ENCODE measurements at places on chromosomes 12 and 14. TPM values are rescaled to one million over a fixed set of nuclear protein-coding genes. Genes with fewer than 3 reads are reported as not detected.

The HVCN1 gene
- 9.4 TPM for total RNA-seq

The ST8SIA1 gene
- 0.61 TPM for total RNA-seq

The LALBA gene
- total RNA-seq, result not detected

DNA sequence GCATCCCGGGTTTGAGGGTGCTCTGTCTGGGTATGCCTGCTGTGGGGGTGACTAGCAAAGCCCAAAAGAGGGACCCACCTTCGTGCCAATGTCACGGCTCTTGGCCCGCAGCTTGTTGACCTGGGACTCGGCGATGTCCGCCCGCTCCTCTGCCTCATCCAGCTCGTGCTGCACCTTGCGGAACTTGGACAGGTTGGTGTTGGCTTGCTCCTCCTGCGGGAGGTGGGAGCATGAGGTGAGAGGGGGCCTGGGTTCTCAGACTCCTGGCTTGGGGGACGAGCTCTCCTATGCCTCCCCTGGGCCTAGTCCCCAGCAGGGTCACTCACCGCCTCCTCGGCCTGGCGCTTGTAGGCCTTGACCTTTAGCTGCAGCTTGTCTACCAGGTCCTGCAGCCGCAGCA, 5.6 kb upstream of the MYH6 start:
- DNase-seq, result no peak

GRCh38 chr12:20248646-20249045, 119.7 kb upstream of the PDE3A start:
- no peak for DNase-seq

DNA sequence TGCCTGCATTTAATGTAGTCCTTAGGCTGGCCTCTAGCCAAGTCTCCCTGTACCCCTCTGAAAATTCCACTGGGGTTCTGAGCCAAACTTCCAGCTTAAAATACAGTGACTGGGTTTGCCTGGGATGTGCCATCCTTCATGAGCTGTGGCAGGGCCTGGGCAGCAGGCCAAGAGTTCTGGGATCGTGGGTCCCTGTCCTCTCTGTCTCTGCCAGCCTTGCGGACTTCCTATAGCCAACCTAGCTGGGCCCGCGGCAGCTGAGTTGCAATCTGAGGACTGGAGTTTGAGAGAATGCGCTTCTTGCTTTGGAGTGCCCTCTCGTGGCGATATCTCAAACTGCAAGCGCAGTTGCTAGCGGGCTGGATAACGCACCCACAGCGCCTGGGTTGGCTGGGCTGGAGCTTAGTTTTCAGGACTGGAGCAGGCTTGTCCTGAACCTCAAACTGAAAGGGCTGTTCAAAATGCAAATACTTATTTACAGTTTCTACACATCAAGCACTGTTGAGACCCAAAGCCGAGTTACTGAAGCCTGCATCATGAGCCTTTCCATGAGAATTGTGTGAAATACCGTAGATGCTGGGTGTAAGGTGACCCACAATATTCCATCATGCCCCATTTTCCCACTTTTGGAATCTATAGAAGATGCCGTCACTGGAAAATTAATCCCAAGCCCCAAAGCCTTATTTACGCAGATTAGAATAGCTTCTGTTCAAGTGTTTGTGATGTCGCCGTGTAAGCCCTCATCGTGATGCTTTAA, 7.3 kb upstream of the IFI27L2 start:
- peak; percentile 81 for DNase-seq

GRCh38 chr14:24075485-24076301, 4.3 kb downstream of the CPNE6 start:
- DNase-seq, result no peak

DNA sequence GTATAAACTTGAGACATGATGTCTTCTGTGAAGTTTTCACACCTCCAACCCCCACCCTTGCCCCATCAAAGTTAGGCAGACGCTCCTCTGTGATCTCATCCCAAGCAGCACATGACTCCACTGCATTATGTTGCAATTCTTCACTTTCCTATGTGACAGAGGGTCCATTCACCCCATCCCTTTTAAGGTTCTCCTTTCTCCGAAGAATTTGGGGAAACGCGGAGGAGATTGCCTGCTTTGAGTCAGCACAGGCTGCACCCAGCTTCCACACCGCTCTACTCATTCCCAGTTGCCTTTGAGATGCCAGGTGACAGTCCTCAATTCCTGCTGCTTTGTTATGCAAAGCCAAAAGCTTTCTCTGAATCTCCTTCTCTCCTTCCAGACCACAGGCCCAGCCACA, 61.8 kb downstream of the PHLDA1 start:
- no peak for DNase-seq

GRCh38 chr12:18562531-18562930, 175.3 kb downstream of the PLCZ1 start:
- DNase-seq, result no peak

GRCh38 chr12:113416091-113416754, 6.0 kb upstream of the SDSL start:
- no peak for DNase-seq

DNA sequence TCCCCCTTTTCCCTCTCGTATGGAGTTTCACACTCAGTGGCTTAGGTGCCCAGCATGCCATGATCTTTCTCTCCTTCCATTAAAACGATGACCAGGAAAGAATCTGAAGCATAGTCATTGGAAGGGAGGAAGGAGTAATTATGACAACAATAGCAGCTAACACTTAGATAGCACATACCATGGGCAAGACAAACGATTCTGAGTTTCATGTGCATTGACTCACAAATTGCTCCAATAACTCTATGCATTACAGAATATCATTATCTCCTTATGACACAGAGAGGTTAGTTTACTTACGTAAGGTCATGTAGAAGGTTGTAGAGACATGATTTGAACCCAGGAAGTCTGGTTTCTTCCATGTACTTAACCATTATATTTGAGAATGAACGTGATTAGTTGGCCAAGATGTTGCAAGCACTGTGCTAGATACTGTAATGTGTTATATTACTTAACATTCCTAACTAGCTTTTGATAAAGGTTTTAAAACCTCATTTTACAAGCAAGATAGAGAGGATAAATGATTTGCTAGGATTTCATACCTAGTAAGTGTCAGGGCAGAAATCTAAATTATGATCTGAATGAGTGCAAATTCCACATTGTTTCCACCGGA, 162.4 kb downstream of the CAND1 start:
- no peak for DNase-seq

GRCh38 chr12:117792877-117793424, 175.8 kb downstream of the KSR2 start:
- no peak for DNase-seq

GRCh38 chr12:106841510-106842302, 67.2 kb downstream of the RIC8B start:
- DNase-seq, result peak; percentile 29

- no peak for DNase-seq
Observed at GRCh38 chr12:57215668-57216013, 953 bp upstream of the NXPH4 start.

GRCh38 chr14:61472011-61472672, 150.8 kb downstream of the PRKCH start:
- peak; percentile 55 for DNase-seq

DNA sequence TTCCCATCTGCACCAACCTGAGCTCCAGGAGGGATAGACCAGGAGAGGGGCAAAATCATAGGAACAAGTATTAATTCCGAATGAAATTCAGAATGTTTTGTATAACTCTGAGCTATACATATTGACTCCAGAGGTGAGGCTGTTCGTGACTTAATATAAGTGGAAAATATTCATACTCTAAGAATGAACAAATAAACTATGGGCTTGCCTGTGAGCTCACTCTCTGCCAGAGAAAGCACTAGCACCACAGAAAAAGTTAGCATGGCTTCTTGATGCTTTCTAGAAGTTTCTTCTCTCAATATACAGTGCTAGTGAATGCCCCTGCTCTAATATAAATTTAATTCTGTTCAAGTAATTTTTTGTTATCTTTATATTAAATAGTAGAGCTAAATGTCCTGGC, 1536.4 kb upstream of the FLRT2 start:
- DNase-seq, result no peak

DNA sequence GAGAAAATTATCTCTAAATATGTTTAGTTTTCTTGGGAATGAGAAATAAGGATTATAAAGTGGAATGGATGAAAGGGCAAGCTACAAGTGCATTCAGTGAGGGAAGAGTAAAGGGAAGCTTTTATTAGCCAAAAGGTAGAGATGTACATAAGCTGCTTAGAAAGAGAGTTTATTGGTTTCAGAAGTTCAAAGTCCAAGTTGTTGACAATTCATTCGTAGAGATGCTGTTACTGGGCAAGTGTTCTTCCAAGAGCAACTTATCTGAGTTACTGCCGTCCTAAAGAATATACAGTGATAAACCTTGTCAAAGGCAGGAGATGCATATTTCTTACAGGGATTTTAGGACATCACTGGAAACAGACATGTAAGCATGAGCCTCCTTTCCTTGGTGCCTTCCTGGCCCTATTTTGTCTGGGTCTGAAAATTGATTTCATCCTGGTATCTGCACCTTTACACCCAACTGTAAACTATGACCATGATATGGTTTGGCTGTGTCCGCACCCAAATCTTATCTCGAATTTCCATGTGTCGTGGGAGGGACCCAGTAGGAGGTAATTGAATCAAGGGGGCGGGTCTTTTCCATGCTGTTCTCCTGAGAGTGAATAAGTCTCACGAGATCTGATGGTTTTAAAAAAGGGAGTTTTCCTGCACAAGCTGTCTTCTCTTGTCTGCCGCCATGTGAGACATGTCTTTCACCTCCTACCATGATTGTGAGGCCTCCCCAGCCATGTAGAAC, 46.8 kb downstream of the TRMT5 start:
- DNase-seq, result no peak

DNA sequence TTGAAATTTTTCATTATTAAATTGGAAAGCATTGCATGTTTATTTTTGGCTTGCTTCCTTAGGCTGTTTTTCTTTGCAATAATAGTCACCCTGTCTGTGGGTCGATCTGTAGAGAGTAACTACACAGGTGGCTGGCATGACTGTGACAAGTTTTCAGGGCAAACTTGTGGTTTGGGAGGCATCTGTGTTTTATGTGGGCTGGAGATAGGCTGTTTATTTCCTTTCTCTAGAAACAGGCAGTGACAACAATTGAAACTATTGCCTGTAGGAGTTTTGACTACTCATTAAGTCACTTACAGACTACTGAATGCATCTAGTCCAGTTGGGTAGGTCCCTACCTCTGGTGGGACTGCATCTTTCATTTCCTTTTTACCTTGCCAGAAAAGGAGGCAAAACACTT, 155.6 kb downstream of the DYRK2 start:
- DNase-seq, result no peak

GRCh38 chr12:124371970-124372555, 77.2 kb downstream of the RFLNA start:
- no peak for DNase-seq

DNA sequence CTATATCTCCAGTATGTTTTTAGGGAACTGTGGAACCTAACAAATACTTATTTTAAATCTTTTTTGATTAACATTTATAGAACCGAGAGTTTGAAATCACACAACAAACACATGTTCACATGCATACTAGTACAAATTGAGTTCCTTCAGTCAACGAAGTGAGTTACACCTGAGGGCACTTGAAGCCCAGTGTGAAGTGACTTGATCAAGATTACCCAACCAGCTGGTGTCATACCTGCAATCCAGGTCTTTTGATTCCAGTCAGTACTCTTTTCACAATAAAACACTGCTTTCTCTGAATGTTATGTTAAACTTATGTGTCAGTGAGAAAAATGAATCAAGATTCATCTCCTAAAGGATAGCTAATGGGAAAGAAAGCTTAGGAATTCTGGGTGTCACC, 35.2 kb downstream of the VRK1 start:
- no peak for DNase-seq

All from heart left ventricle (tissue), 16 donors.